ENCODE measurements at places on chromosomes 4 and X.
A peak's percentile ranks its signal among the peaks of the same experiment; 100 is the strongest.

DNA sequence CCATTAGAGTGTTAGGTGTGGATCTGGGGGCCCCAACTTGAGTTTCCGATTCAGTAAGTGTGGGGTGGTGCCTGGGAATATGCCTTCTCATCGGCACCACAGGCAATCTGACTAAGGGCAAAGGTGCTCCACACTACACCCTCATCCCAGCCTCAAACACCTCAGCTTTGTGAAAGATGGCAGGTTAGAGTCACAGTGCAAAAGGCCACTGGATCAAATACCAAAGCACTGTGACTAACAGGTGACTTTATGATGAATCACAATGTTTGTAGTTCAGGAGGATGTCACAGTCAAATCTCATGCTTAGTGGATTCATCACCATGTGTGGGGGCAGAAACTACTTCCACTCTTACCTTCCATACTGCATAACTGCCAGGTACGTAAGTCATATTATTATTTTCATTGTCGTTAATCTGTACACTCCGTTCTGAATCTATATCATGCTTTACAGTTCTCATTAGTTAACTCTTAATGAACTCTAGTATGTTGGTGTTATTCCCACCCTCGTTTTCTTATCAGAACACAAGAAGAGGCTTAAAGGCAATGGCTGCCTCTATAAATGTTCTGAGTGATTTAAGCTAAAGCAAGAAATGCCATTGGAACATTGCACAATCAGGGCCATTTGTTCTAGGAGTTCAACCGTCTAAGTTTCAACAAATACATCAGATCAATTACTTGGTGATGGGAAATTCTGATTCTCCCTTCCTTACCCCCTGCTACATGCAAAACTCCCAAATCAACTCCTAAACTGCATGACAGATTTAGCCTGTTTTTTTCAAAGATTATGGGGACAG is 50.2 kb downstream of the PRKG2 start:
- no peak for DNase-seq

- no peak for DNase-seq
Observed at GRCh38 chr4:138112389-138112788, 129.8 kb downstream of the SLC7A11 start.

DNA sequence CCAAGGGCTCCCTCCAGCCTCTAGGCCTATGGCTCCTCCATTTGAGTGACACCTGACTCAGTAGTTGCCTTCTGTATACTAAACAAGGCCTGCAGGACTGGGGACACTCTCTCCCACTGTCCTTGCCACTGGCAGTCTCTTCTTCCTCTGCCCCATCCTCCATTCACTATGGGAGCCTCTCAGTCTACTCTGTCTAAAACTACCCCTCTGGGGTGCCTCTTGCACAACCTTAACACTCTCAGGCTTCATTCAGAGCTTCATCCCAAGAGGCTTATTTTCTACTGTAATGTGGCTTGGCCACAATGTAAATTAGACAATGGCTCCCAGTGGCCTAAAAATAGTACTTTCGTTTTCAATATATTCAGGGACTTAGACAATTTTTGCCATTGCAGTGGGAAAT is 133.0 kb downstream of the ZC4H2 start:
- no peak for DNase-seq

DNA sequence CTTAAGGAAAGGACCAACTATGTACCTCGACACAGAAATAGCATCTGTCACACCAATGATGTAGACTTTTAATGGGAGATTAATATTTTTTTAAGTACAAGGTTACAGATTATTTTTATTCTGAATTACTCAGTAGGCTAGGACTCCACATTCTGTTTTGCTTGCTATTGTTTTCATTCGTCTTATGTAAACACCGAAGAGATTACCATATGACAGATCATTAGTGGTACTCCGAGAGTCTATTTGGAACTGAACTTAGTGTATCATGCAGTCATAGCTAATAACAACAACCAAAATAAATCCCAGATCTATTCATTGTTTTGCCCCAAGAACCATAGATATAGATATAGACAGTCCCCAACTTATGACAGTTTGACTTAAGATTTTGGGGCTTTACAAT is 139.7 kb upstream of the SPRY1 start:
- DNase-seq, result no peak

DNA sequence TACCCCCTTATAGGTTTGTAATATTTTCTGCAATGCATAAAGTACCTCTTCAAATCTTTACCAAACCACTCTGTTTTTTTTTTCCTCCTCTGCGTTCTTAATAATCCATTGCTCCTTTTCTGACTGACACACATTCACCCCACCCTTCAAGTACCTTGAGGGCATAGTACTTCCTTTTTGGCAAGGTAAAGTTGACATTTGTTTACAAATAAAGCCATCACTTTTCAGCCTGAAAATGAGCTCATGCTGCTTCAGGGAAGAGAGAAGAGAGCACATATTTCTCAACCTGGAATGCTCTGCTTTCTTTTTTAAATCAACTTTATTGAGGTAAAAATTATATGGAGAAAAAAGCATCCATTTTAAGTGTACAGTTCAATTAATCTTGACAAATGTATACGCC is 113.9 kb downstream of the AGTR2 start:
- DNase-seq, result no peak

GRCh38 chr4:136864604-136865185 is 667.6 kb downstream of the PCDH18 start:
- DNase-seq, result peak; percentile 85

Data from Kasumi-1 (cell line).